Activated CD8-positive, alpha-beta memory T cell treated with anti-CD3 and anti-CD28 coated beads, Interleukin-2, amount 50 U/mL, for 4 hours (primary cell): ENCODE measurements at places on chromosomes 11 and 22.

- DNase-seq, result no peak
These were observed 206.5 kb downstream of the CTTN start for GRCh38 chr11:70604630-70605467.

GRCh38 chr11:66309475-66309874 lies 7.4 kb downstream of the CD248 start:
- DNase-seq, result no peak

DNA sequence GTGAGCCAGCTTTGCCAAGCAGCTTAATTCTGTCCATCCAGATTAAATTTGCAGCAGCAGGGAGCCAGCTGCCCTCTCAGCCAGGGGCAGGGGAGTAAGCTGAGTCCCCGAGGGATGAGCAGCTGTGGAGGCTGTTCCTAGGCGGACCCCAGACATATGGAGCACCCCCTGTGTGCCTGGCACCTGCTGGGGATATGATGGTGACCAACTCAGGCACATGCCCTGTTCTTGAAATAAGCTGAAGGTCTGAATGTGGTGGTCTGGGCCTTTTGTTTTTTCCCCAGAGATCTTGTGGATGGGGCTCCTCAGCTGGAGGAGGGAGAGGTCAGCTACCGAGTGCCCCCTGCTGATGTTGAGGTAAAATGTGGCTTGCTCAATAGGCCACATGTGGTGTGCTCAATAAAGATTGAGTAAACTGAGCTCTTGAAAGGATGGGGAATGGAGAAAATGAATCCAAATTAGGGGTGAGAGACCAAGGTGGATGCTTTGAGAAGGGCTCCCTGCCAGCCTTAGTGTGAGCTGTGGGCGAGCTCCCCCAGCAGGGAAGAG lies 103.3 kb upstream of the NNMT start:
- no peak for DNase-seq

DNA sequence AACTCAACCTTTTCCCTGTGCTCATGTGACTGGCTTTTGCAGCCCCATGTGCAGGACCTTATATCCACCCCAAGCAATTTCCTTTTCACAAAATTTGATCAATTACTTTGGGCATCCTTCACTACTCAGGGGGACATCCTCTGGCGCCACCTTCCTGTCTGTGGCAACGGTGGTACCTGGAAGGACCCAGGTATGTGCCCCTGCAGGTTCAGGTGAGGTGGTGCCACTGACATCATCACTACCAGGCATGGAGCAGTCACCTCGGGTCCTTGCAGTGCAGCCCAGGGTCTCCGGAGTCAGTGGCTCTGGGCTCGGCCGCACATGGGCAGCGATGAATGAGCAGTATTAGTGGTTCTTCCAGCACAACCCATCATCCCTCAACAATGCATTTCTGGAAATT lies 37.7 kb upstream of the B3GAT1 start:
- DNase-seq, result no peak

GRCh38 chr11:81840380-81840779 lies 893.3 kb downstream of the FAM181B start:
- DNase-seq, result no peak

DNA sequence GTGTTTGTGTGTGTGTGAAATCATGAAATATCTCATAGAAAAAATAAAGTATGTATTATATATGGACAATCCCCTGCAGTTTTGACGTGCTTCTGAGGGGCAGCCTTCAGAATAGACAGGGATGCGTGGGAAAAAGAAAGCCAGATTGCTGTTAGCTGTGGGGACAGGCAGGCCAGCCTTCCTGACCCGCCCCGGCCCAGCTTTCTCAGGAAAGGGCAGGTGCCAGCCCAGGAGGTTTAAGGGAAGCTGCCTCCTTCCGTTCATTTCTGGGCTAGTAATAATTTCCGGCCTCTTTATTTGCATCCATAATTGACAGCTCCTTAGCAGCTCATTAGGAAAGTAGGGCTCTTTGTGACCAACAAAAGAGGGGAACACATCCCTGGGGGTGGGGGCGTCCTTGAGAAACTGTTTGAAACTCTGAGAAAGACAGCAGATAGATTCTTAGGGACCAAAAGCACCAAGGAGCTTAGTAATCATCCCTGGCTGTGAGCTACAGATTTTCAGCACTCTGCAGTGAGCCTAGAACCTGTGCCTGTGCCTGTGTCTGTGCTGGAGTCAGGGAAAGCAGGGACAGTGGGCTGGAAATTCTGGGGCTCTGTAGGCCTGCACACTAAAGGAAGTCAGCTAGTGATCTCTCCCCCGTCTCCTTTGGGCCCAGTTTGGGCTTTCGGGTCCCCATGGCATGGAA lies 632.9 kb upstream of the CADM1 start:
- DNase-seq, result no peak
